ENCODE measurements at places on chromosomes 7 and 10.

- DNase-seq: no peak
These were observed 60.5 kb downstream of the SH2D4B start for GRCh38 chr10:80598084-80598798.

DNA sequence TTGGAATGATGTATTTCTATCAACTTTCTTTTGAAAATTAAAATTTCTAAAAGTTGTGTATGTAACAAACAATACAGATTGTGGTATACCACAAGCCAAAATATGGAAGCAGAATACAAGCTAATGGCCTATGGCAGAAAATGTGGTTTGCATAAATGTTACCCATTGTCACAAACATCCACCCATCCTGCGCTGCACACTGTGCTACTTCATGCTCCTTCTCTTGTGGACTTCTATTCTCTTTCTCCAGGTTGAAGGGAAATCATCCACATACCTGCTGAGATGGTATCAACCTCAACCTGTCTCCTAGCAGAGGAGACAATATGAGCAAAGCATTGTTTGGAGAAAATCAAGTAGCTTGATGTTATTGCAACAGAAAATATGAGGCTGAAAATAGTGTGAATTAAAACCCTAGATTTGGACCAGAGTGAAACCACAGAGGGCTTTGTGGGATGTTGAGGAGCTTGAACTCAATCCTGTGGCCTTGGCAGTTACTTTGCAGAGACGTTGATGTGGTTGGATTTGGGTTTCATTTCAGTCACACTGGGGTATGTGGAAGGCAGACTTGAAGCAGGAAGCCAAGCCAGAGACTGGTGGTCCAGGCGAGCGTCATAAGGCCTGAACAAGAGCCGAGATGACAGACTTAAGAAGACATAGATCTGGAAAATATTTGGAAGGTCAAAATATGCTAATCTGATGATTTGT, 63.8 kb downstream of the ICA1 start:
- peak; percentile 39 for DNase-seq

- DNase-seq: no peak
These were observed 57.3 kb downstream of the ARID5B start for GRCh38 chr10:61958805-61959204.

GRCh38 chr7:117269886-117270285, 53.0 kb downstream of the WNT2 start:
- DNase-seq: no peak

- DNase-seq: no peak
These were observed 135.4 kb upstream of the MDFIC start for GRCh38 chr7:114786455-114786854.

DNA sequence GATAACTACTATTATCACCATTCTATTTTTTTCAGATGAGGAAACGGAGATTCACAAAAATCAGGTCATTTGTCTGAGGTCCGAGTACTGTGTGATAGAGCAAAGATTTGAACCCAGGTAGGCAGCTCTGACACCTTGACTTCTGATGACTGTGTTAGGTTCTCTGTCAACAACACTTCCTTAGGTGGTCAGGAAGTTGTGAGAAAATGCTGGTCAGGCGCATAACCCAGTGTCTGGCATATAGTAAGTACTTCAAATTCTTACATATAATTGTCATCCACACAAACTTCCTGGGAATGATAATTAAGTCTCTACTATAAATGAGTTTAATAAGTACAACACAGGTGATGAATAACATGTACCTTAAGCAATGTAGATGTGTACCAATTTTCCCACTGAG, 381.5 kb downstream of the NEBL start:
- no peak for DNase-seq

DNA sequence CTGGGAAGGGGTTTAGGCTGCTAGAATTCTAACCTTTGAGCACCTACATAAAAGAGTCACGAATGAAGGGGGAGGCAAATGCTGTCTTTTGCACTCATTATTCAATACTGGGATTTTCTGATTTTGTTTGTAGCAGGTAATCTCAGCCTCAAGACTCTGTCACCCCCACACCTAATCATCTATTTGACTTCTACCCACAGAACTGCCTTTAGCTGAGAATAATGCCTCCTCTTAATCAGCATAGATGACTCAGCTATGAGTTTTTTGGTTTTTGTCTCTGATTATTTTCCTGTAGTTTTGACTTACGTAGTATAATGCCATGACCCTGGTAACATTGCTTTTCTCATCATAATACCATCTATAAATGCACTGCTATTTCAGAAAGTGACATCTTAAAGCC, 42.7 kb upstream of the CACNB2 start:
- DNase-seq: no peak

- DNase-seq: no peak
These were observed 20.8 kb downstream of the SCRN1 start for GRCh38 chr7:29968683-29969395.

GRCh38 chr7:112162142-112162766, 43.9 kb downstream of the DOCK4 start:
- no peak for DNase-seq

DNA sequence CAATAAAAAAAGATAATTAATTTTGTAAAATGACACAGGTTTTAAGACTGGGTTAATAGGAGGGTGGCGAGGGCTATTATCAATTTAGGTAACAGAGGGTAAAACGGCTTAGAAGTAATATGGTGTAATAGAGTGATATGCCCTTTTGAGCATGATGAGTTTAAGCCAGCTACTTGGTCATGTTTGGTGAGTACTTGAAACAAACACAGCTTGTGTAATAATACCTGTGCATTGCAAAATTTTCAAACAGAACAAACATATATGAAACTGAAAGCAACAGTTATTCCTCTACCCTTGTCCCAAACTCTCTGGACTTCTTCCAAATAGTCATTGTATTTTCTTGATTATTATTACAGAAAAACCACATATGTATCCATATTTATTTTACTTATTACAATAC, 241.7 kb downstream of the MAGI2 start:
- DNase-seq: no peak

DNA sequence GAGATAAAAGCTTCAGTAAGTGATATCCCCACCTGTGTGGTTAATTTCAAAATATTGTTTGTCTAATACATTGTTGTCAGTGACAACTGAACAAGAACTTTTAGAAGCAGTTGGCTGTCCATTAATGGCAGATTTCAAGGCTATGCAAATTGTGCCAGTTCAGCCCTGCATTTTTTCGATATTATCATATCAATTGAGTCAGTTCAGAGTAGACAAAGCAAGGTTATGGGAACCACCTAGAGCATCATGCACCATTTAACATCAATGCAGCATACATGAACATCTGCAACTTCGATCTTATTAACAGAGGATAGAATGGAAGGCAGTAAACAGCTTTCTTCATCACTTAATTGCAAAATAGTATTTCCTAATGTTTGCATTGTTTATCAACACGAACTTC, 180.7 kb upstream of the KAT6B start:
- no peak for DNase-seq

- no peak for DNase-seq
These were observed 18.3 kb downstream of the MMS19 start for GRCh38 chr10:97479939-97480338.

GRCh38 chr7:123844712-123845219, at the start of gene HYAL4:
TSS of gene HYAL4 (plus strand) at chr7:123845169. CDS start at chr7:123868274, 23,105 bp downstream.
- DNase-seq: no peak

DNA sequence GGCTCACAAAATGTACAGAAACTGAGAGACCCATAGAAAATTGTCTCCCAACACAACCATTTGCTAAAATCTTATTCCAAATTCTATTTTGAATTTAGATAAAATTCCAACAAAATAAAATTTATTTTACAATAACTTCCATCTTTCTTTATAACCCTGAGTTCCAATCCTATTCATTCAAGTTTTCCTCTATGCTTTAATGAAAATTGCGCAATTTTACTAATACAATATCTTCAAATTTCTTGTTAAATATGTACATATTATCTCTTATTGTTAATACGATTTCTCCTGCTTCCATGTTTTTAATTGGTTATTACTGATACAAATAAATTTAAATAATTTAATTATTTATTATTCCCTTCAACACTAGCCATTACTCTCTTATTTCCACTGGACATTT, 645.2 kb upstream of the COBL start:
- DNase-seq: no peak

DNA sequence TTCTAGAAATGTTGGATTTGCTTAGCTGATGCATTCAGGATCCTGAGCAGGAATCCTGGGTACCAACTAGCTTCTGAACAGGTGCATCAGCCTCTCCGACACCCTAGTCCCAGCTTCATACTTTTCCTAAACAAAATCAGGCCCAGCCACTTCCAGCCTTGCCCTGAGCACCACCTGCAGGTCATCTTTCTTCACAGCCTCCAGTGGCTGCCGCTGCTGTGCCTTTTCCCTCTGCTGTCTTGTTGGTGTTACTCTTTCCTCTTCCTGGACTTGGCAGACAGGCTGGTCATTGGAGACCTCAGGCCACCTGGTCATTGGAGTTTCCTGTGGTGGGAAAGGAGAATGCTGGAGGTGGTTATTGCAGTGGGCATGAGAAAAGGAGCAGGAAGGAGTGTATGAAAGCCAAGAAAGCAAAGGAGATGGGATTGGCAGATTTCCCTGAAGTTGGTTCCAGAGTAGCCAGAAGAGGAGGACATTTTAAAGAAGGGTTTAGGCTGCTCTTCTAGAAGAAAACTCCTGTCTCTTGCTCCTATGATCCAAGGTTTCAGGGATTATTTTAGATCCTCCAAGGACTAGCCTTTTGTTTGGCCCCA, 48.2 kb upstream of the NFKB2 start:
- no peak for DNase-seq

- DNase-seq: no peak
These were observed 1.8 kb downstream of the HOXA10 start for GRCh38 chr7:27172315-27172774.

- DNase-seq: no peak
These were observed 26.9 kb upstream of the TPK1 start for GRCh38 chr7:144862612-144863319.

DNA sequence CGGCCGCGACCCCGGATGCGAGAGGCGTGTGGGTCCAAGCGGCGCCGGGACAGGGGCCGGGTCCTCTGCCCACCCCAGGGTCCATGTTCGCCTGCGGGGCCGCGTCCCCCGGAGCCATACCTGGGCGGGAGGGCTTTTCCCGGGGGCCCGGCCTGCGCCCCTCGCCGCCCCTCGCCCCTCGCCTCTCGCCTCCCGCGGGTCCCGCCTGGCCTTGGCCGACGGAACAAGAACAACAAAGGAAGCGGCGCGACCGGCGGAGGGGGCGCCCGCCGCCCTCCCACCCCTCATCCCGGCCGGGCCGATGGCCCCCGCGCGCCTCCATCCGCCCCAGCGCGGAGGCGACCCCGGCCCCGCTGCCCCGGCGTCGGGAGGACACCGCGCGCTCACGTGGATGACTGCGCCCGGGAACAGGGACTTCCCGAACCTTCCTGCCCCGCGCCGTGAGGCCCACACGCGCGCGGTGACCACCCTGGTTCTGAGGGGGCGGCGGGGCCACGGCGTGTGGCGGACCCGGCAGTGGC, 348.2 kb downstream of the DNAJB6 start:
- no peak for DNase-seq

- DNase-seq: no peak
These were observed 47.9 kb downstream of the OGDH start for GRCh38 chr7:44654255-44654796.

DNA sequence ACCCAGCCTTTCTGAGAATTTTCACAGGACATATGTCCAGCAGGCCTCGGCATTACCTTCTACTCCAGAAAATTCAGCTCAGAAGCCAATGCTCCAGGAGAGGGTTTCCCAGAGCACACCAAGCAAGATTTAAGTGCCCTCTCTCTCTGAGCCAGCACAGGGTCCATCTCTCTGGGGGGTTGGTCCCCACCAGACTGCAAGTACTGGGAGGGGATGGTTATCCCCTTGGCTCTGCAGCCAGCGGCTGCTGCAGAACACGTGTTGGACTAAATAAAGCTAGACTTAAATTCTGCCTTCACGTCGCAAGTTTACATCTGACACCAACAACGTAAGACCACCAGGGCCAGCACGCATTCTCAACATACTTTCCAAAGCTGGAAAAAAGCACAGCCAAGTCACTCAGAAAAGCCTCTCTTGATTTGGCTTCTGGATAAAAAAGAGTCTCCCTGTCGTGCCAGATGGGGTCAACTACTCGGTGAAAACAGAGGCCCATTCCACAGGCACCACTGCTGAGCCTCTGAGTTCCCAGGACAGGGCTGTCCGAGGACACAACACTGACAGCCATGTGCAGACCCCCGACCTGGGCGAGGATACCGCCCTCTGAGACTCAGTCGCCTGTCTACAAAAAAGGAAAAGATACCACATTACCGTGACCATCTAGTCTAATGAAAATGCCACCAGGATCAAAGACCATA, 77.3 kb downstream of the CTBP2 start:
- DNase-seq: no peak

- no peak for DNase-seq
These were observed 31.6 kb downstream of the DYDC1 start for GRCh38 chr10:80324891-80325364.

- no peak for DNase-seq
These were observed 52.2 kb upstream of the ZPBP start for GRCh38 chr7:50145226-50145625.

DNA sequence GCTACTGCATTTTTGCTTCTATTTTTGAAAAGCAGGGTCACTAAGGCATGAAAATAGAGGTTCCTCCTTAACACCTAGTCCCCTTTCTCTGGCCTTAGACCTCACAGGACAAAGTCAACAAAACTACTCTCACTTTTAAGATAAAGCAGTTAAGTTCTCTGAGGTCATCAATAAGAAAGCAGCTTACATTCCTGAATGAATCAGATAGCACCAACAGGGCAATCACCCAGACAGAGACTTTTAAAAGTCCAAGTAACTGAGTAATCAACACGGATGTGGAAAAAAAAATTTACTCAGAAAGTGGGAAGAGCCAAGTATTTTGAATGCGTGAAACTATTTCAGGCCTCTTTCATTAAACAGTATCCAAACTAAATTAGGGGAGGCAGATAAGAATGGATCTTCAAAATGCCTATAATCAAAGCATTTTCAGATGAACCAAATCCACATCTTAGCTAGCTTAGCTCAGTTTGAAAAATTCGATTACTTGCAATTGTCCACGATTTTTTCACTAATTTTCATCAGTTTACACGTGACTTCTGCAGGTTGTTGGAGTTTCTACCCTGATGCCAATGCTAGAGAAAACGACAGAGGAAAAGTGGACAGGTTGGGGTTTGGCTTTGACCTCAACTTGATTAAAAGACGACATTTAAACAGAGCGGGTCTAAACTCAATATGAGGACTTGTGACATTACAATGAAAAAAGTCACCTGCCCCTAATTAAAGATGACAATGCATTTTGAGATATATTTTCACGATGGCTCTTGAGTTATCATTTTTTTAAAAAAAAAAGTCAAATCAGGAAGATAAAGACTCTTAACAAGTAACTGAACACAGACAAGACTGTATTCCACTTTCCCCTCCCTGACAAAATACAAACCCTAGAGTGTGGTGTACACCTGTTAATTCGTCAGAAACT, 1.6 kb downstream of the BEND7 start:
- no peak for DNase-seq

GRCh38 chr10:6141296-6142151, 52.7 kb downstream of the RBM17 start:
- DNase-seq: peak; percentile 18

- DNase-seq: no peak
These were observed 33.5 kb upstream of the ABCB5 start for GRCh38 chr7:20581956-20582355.

Data from CD4-positive, alpha-beta T cell treated with Interleukin-1 beta for 1 hour (primary cell).